ENCODE measurements at places on chromosomes 5 and 9.

DNA sequence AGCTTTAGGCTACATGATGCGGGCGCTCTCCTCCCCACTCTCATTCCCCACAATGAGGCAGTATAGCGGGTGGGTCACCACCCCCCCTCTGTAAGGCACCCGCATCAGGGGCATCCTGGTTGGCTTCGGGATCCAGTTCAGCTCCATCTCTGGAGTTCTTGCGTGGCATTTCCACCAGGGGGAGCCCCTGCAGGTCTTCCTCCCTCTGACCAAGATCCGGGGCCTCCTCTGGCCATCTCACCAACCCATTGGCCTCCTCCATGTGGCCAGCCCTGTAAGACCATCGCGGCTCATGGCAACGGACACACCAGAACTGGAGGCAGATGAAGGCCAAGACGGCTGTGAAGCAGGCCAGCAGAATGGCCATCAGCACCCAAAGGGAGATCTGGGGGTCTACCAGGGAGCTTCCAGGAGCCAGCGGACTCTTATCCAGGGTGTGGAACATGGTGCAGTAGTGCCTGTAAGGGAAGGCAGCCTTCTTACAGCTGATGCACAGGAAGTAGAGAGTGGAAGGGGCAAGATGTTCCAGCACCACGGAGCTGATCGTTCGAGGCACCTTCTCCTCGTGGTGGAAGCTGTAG lies 77.0 kb downstream of the CYFIP2 start:
- peak; percentile 51 for DNase-seq

DNA sequence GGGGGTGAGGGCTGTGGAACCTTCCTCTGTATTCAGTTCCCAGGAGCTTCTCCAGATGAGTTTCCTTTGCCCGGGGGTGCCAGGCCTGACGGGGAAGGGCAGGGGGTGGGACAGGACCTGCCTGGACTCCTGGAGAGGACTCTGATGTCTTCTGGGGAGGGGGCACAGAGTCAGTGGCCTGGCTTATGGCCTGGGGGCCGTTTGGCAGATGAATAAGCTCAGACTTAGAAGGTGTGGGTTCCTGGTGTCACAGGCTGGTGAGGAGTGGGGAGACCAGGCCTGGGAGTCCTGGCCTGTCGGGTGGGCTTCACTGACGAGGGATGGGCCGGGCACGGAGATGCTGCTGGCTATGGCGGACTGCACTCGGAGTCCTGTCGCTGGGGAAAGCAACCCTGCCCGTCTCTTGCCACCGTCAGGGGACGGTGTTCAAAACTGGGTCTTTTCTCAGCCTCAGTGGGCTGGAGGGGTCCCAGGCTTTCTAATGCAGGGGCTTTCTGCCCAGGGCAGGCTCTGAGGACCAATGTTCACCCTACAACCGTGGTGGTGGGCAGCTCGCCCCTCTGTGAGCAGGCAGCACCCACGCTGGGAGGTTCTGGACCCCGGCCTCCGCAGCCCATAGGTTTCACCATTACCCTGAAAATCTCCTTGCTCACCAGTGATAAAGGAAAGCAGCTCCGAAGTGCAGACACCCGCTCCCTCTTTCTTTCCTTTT lies 16.2 kb downstream of the COL5A1 start:
- DNase-seq = no peak

DNA sequence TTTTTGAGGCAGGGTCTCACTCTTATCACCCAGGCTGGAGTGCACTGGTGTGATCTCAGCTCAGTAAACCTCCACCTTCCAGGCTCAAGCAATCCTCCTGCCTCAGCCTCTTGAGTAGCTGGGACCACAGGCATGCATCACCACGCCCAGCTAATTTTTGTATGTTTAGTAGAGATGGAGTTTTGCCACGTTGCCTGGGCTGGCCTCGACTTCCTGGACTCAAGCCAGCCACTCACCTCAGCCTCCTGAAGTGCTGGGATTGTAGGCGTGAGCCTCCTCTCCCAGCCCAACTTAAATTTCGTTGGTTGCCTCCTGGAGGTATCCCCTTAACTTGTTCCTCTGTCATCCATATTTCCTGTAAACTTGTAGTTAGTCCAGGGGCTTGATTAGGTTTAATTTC lies 47.2 kb downstream of the RAB24 start:
- no peak for DNase-seq

DNA sequence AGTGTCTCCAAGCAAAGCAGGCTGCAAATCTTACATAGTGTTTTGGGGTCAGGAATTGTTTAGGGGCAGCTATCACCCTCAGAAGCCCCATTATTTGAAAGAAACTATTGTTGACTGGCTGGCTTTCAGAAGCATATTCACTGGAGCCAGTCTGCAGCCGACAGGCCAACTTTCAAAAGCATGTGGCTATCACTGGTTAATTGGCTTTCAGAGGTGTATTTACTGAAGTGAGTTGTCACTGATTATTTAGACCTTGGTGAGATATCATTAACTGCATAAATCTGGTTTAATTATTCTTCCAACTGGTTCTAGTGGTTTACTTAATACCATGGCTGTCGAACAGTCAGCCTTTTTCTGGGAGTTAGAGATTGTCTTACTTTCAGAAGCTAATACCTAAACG lies 247.0 kb downstream of the CWC27 start:
- DNase-seq = no peak

- no peak for DNase-seq
Measured at GRCh38 chr5:149297340-149298025, 25.8 kb downstream of the AFAP1L1 start.

- peak; percentile 48 for DNase-seq
Measured at GRCh38 chr5:154756009-154756867, 1.1 kb downstream of the LARP1 start.

DNA sequence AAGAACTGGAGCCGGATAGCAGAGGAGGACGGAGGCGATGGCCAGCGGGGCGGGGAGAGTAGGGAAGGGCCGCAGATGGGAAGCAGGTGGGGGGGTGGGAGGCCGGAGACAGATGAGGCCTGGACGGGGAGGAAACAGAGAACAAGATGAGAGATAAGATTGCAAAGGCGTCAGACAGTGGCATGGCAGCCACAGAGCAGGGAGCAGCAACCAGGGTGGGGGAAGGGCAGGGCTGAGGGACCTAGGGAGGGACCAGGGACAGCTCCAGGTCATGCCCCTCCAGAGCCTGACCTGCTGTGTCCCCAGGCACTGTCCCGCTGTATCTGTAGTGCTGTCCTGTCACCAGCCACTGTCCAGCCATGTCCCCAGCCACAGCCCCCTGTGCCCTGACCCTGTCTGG lies 49.6 kb upstream of the LMX1B start:
- DNase-seq = no peak

DNA sequence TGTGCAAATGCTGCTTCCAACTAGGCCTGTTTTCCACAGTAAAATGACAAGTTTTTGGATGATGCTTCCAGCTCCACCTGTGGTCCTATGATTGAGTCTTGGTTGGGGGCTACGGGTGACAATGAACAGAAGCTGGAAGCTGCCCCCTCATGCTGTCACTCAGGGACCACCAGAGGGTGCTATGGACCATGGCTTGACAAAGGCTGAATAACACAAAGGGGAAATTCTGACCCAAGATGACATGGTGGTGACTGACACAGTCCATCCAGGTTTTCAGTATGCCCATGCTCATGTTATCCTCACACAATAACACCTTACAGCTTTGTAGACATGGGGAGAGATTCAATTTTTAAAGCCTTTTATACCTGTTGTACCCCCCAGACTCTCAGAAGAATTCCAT lies 23.9 kb upstream of the SAP30L start:
- DNase-seq = no peak

DNA sequence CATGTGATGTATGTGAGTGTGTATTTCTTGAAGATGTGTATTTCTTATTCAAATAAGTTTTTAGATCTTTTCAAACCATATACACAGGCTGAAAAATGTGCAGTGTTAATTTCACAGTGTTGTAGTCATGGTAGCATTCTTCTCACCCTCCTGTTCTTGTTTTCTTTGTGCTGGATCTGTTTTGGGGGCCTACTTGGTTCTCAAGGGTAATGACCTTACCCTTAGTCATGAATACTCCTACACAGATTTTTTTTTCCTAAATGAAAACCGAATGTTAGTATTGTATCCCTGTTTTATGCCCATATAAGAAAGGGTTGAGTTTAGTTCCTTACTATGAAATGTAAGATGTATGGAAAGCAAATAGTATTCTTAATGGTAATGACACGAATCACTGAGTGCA lies 88.0 kb downstream of the SLC44A1 start:
- DNase-seq = peak; percentile 10

- no peak for DNase-seq
Measured at GRCh38 chr9:127093319-127094020, 29.0 kb downstream of the ANGPTL2 start.

DNA sequence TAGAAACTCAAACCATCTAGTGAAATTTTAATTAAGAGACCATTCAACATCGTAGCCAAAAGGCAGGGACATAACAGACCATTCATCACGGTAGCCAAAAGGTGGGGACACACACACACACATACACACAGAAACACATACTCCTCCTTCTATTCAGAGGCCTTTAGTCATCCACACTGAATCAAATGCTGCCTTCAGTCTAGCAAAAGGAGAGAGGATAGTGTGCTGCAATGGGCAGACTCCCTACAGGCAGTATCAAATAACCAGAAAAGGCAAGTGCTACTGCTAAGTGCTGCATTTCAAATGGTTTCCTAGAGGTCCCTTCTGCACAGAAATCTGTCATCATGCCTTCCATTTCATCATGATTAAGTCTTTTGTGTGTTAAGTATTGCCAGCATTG lies 303.9 kb downstream of the TRIM32 start:
- DNase-seq = no peak

GRCh38 chr5:15645381-15646160 lies 145.6 kb downstream of the FBXL7 start:
- no peak for DNase-seq

GRCh38 chr9:12922224-12922866 lies 147.5 kb downstream of the LURAP1L start:
- DNase-seq = no peak

DNA sequence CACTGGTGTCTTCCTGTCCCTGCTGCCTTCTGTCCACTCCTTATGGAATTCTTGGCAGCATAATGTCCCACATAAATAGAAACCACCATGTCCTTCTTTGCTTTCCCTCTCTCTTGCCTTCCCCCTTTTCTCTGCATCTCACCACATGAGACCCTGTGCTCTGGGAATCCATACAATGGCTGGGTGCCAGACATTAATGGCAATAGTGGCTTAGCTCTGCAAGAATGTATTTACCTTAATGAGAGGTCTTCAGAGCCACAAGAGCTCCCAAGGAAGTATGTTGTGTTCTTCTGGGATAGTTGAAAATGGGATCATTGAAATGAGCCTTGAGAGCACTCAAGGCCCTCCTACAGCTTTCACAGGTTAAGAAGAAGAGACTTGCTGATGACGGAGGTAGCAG lies 58.7 kb downstream of the ADAMTS16 start:
- no peak for DNase-seq

GRCh38 chr5:38938424-38938823 lies 92.6 kb downstream of the OSMR start:
- no peak for DNase-seq

- DNase-seq = no peak
Measured at GRCh38 chr5:44833249-44833648, 24.5 kb downstream of the MRPS30 start.

DNA sequence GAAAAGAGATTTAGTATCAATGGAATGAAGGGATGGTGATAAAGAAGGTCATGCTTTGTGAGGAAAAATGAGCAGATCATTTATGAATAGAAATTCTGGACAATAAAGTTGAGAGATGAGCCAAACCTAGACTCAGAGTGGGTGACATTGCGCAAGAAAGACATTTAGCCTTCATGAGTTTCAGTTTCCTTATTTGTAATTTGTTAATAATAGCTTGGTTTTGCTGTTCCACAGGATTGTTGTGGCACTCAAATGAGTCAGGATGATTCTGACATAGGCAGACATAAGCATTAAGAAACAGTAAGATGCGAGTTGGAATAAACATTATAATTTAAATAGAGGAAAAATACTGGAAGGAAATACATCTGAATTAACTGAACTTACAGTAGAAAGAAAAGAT lies 34.8 kb downstream of the ITGA2 start:
- peak; percentile 46 for DNase-seq

DNA sequence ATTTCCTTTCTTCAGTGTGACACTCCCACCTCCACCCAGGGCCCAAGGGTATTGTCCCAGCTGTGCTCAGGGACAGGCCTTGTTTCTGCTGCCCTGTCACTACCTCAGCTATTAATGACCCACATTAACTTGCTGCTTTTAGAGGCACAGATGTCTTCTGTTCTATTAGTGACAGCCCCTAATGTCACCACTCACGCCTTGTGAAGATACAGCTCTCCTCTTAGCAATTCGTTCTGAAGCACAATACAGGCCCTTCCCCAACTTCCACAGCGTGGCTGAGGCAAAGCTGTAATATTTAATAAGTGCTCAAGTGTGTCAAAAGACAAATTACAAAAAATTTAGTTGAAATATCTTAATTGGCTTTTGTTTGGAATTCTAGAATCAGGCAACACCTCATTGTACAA lies 44.7 kb upstream of the HMGCS1 start:
- no peak for DNase-seq

DNA sequence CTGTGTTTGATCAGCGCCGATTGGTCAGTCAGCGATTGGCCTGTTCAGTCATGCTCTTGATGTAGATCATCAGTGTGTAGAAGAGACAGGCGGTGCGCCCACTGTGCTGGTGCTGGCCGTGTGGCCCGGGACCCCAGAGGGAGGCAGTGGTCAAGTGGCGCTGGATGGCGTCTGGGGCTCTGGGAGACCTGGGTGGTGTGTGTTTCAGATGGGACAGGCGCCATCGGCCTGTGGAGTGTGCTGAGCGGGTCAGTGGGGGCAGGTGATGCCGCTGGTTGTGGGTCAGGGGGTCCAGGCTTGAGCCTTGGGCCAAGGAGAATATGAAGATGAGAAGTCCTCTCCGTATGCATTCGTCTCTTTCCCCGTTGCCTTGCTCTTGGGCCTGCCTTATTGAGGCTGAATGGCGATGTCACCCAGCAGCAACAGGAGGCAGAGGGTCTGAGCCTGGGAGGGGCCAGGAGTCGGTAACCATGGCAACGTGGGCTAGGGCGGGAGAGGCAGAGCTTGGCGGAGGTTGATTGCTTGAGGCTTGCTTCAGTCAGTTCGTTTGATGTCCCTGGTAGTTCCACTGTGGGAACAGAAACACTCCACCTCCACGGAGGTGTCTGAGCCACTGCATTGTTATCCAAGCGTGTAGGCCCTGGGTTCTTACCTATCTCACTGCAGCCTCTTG lies 117.8 kb upstream of the CACNA1B start:
- DNase-seq = no peak

DNA sequence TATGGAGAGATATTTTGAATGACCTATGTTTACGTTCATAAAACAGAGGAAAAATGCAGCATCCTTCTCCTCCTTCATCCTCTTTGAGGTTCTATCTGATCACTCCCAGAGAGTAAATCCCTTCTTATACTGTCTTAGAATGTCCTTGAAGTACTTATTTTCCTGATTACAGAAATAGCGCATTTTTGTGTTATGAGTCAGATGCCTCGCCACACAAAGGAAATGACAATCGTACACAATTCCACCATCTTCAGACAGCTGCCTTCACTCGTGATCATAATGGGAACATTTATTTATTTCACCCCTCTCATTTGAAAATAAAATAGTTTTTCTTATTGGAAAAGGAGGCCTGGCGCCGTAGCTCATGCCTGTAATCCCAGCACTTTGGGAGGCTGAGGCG lies 2.4 kb upstream of the GLT6D1 start:
- no peak for DNase-seq

- peak; percentile 37 for DNase-seq
Measured at GRCh38 chr5:1468247-1468612, 23.0 kb upstream of the SLC6A3 start.

All from hepatic stellate cell (primary cell).